Iris pigment epithelial cell (primary cell): ENCODE measurements at places on chromosomes 1 and 21.

- DNase-seq = no peak
These were observed 62.5 kb upstream of the TRAPPC10 start for GRCh38 chr21:43949499-43950208.

- DNase-seq = no peak
These were observed 674.2 kb upstream of the PKN2 start for GRCh38 chr1:88009916-88010315.

- DNase-seq = no peak
These were observed 146.1 kb upstream of the CSF3R start for GRCh38 chr1:36628804-36629203.

GRCh38 chr21:25080141-25080540 lies 527.1 kb downstream of the MRPL39 start:
- DNase-seq = no peak

GRCh38 chr21:35473496-35473895 lies 424.4 kb upstream of the RUNX1 start:
- DNase-seq = no peak
